NCI-H526 (cell line): ENCODE measurements at places on chromosomes 13 and 19.

GRCh38 chr19:3057275-3057714 lies 5.0 kb downstream of the TLE5 start:
- DNase-seq: no peak

DNA sequence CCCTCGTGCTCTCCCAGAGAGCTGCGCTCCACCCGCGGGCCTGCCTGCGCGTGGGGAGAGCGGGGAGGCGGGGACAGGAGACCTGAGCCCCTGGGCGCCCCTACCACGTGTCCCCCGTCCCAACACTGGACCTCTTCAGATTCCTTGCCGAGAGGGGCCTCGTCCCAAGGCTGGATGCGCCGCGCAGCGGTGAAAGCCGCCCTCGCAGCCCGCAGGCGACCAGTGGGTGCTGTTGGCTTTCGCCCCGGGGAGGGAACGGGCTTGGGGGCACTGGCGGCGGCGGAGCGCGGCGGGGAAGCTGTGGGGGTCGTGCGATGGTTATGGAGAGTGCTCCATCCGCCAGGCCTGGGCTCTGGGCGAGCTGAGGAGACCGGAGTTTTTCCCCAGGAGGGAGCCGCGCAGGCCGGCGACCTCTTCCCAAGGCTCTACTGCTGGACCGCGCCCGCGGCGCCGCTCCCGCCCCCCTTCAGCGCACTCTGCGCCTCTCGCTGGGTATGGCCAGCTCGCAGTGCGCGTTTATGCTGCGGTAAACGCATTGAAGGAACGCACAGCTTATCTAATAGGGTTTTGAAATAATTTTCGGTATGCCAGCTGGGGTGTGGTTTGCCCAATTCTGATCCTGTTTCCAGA lies 17.2 kb upstream of the RNF17 start:
- no peak for DNase-seq

DNA sequence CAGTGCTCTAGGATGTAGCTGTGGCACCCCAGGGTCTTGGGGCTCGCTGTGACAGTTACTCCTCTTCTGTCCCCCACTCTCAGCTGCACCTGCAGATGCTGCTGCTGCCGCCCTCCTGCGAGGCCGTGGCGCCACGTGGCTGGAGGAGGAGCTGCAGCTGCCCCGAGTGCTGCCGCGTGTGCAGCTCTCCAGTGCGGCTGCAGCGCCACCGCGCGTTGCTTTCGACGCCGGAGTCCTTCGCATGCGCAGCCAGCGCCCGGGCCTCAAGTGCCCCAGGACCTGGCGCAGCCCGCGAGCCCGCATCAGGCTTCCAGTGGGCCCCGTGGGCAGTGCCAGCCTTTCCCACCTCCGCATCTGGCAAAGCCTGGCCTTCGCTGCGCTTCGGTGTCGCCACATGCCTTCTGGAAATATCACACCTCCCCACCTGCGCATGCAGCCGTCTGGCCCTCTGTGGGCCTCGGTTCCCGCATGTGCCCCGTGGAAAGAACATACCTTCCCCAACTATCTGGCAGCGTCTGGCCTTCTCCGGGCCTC lies 692 bp upstream of the ZNF580 start:
- DNase-seq: peak; percentile 96

DNA sequence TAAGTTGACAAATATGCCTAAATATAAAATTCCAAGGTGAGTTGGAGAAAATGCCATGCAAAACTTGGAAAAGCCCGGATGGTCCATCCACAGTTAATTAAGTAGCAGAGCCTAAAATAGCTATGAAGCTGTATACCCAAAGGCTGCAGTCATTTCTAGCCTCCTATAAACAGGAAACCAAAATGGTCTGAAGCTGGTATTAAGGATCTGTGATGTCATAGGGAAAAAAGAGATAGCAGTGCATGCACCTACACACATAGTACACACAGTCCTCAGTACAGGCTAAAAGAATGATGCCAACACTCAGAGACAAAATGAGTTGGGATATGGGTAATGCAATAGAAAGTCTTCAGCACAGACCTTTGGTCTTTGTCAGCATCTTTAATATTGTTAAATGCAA lies 736.9 kb downstream of the EFNB2 start:
- no peak for DNase-seq

DNA sequence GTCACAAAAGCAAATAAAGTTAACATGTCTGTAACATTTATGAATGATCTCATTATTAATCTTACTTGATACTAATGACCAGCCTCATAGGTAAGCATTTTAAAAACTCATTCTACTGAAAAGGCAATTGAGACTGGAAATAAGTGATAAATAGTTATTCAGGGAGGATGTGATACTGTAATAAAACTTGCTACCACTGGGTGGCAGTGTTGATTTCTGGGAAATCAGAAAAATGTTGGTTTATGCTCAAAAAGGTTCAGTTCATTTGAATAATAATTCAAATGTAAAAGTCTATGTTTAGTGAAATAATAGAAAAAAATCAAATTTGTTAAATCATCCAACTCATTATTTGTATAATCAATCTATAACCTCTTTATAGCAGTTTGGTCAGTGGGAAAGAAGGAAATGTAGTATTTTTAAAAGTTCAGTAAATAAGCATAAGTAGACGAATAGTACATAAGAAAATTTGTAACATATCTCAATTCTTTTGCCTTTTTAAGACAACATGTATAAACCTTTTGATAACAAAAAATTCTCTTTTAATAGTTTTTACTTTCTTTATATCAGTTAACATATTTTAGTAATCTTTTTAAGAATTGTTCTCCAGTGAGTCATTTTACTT lies 9.6 kb downstream of the ABHD13 start:
- no peak for DNase-seq

- no peak for DNase-seq
Measured at GRCh38 chr19:46900341-46900740, 39.5 kb downstream of the ARHGAP35 start.

GRCh38 chr19:51948975-51949374 lies 21.7 kb downstream of the ZNF613 start:
- no peak for DNase-seq

DNA sequence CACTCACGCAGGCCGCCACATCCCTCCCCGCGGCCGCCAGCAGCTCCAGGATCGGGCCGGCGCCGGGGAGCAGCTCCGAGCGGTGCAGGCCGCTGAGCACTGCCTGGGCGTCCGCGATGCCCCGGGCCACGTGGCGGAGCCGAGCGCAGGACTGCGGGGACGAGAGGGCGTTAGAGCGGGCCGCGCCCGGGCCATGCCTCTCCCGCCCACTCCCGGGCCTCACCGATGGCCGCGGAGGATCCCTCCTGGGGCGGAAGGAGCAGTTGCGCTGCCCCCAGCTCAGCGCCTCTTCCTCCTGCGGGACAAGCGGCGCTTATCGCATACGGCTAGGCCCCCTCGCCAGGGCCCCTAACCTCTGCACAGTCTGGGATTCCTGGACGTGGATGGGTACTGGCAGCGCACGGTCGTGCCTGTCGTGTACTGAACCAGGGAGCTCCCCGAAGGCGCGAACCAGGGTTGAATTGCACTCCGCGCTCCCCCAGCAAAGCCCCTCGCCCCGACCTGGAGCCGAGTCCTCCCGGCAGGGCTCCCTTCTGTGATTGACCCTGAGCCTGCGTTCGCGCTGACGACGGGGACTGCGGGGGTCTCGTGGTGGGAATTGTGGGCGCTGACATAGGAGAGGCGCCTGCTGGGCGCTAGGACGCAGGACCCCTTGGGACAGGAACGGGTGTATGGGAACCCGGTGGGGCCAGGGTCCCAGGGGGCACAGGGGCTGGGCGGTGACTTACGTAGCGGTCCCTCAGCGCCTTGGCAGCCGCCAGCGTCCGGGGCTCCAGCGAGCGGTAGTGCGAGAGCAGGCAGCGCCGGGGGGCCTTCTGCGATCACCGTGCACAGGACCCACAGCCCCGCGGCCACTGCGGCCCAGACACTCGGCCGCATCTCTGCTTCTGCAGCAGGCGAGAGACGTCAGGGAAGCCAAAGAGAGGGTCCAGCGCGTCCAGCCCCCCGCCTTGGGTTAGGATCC lies 673 bp downstream of the IFNL4 start:
- no peak for DNase-seq

DNA sequence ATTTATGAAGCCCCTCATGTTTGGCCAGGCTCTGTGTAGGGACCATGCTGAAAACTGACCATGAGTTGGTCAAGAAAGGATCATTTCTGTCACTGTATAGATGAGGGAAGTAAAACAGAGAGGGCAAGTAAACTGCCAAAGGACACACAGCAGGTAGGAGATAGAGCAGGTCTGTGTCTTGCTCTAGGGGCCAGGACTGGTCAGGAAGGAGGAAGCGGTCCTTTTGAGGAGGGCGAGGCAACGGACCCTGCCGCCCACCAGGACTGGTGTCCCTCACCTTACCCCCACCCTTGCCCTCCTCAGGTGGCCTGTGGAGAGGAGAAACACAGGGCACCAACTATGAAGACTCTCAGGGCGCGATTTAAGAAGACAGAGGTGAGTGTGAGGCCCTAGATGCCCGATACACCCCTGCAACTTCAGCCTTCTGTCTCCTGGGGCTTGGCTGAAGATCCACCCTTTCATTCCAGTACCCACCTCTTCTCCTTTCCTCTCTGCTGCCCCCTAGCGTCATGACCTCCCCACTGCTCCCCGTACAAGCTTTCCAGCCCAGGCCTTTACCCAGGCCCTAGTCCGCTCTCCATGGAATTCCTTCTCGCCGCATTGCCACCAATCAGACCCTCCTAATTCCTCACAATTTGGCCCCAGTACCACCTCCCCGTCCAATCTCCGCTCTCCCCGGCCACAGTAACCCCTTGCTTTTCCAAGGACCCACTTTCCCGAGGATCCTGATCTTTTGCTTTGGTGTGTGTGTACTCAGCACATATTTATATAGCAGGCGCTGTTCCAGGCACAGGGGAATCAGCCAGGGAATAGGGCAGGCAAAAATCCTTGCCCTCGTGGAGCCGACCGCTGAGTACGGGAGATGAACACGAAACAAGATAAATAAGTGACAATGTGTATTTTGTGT lies 3.9 kb downstream of the ANKRD24 start:
- DNase-seq: peak; percentile 76

DNA sequence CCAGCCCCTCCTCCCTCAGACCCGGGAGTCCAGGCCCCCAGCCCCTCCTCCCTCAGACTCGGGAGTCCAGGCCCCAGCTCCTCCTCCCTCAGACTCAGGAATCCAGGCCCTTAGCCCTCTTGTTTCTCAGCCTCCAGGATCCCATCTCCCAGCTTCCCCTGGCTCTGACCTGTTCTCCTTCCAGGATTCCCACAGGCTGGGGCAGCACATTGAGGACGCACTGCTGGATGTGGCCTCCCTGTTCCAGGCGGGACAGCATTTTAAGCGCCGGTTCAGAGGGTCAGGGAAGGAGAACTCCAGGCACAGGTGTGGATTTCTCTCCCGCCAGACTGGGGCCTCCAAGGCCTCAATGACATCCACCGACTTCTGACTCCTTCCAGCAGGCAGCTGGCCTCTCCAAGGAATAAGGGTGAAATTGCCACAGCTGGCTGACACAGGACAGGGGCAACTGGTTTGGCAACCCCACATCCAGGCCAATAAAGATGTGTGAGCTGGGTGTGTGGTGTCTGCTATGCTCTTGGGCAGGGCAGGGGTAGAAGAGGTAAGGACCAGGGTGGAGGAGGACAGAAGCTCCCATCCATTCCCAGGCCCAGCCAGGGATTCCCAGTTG lies 22.4 kb downstream of the CPT1C start:
- DNase-seq: no peak

DNA sequence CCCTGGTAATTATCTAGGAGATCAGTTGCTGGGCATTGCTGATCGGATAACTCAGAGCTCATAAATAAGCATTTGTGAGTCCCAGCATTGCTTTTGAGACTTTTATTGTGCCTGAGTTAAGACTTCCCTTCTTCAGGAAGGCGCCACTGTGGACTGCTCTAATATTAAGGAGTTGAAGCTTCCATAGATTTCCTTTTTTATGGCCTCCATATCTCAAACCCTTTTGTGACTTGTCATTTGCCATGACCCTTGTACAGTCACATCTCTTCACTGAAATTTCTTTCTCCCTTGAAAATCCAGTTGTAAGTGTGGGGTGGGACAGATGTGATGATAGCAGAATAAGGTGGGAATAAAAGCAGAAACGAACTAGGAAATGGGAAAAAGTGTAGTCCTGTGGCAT lies 6.3 kb downstream of the TM9SF2 start:
- no peak for DNase-seq

DNA sequence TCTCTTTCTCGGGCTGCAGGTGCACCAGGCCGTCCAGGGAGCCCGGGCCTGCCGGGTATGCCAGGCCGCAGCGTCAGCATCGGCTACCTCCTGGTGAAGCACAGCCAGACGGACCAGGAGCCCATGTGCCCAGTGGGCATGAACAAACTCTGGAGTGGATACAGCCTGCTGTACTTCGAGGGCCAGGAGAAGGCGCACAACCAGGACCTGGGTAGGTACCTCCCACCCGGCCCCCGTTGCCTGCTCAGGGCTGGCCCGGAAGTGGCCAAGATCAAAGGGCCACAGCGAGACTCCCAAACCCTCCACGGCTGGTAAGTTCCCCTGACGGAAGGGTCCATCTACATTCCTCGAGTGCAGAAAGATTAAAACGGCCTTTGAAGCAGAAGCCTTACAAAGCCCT lies 55.1 kb downstream of the RAB20 start:
- DNase-seq: no peak

DNA sequence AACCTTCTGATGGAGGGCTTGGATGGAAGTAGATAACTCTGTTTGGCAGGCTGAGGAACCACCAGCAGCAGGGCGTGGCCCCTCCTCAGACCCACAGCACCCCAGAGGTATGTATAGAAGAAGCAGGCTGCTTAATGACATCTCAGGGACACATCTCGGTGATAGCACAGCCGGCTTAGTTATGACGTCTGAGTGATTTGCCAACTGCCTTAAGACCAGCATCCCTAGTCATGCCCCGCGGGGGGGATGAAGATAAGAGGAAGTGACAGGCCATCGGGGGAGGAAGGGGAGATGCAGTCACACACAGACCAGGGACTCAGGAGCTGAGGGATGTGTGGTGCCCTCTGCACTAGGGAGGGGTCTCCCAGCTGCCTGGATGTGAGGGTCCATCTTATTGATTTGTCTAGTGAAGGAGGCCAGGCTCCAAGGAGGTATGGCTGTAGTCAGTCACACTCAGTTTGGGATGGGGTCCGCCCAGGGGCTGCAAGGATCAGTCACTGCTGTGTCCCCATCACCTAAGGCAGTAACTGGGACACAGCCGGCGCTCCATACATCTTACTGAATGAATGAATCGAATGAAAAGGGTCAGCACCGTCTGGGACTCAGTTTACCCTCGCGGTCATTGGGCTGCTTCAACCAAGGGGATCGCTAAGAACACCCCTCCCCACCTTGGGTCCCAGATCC lies 19.2 kb upstream of the ERCC1 start:
- peak; percentile 23 for DNase-seq

DNA sequence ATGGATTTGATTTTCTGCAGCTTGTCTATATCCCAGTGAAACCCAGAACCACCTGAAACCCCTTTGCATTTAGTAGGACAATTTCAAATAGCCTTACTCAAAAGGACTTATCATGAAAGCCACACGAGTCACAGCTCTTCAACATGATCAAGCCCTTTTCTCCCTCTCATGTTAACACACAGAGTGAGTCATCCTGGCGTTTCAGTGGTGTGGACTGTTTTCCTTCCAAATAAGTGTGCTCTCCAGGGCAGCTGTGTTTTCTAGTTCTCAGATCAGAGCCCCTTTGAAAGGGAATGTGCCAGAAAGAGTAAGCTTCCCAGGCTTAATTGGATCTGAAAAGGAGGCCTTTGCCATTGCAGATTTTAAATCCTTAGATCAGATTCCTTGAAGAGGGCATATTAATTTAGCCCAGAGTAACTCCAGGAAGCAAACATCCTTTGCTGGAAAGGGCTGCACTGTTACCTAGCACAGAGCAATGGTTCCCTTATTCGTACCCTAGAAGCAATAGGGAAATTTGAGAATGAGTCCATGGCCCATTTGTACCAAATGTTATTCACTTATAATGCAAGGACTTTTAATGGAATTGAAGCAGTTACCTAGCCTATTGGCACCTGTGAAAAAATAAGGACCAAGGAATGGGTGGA lies 51.3 kb downstream of the ERICH6B start:
- DNase-seq: no peak

GRCh38 chr13:51844862-51845573 lies at the start of gene TMEM272:
Gene TMEM272 (minus strand): TSS chr13:51845177. CDS start chr13:51838530, 6,647 bp downstream.
- peak; percentile 89 for DNase-seq
